ENCODE measurements at places on chromosomes 5 and 9.
A peak's percentile ranks its signal among the peaks of the same experiment; 100 is the strongest.

GRCh38 chr9:106921341-106921899, 58.5 kb downstream of the ZNF462 start:
- H3K27me3 ChIP-seq, result no peaks in the 10 kb centered on the region
- H3K27ac ChIP-seq, result peak overlapping the region; percentile 79
- H3K4me1 ChIP-seq, result peaks cover 18% of the 10 kb centered on the region
- DNase-seq, result no peak
- H3K4me3 ChIP-seq, result no peak overlapping the region

- no peak overlapping the region for H3K4me3 ChIP-seq
- DNase-seq, result no peak
- no peak overlapping the region for H3K27ac ChIP-seq
- H3K27me3 ChIP-seq, result no peaks in the 10 kb centered on the region
- no peaks in the 10 kb centered on the region for H3K36me3 ChIP-seq
Observed at GRCh38 chr9:136754626-136755301, 3.3 kb downstream of the LCN8 start.

DNA sequence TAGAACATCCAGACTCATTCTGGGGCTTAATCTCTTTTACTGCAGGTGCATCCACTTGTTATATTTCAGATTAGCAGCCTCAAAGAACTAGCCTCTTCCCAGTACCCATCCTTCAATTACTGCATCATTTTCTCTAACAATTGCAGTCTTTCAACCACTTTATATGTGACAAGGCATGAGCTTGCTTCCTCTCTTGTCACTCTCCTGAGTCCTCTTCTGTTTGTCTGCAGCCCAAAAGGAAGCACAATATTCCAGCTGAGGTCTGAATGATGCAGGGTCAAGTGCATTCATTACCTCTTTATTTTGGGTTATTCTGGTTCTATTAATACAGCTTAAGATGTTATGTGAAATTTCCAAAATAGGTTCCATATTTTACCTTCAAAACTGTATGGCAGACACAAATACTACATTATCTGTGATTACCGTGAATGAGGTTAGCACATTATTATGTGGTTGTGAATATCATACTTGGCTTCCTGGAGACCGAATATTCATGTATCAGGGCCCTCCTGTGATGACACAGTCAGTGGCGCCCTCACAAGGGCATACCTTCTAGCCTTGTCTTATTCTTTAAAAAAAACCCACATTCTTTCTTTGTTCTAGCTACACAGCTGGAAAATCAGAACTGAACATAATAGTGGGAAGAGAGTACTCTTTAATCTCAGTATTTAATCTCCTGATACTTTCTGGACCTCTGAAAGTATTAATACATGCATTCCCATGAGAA, 323.8 kb downstream of the PDE4D start:
- no peak for DNase-seq
- H3K4me1 ChIP-seq, result no peaks in the 10 kb centered on the region

GRCh38 chr5:14406554-14406849, 175.1 kb upstream of the OTULINL start:
- no peak for DNase-seq
- H3K27ac ChIP-seq, result no peak overlapping the region
- H3K4me1 ChIP-seq, result no peaks in the 10 kb centered on the region
- no peak overlapping the region for H3K4me3 ChIP-seq
- H3K27me3 ChIP-seq, result no peaks in the 10 kb centered on the region

GRCh38 chr5:153753645-153754432, 263.4 kb downstream of the GRIA1 start:
- DNase-seq, result no peak
- no peaks in the 10 kb centered on the region for H3K36me3 ChIP-seq
- no peaks in the 10 kb centered on the region for H3K4me1 ChIP-seq
- H3K27me3 ChIP-seq, result no peaks in the 10 kb centered on the region
- H3K4me3 ChIP-seq, result no peak overlapping the region
- H3K27ac ChIP-seq, result no peak overlapping the region

DNA sequence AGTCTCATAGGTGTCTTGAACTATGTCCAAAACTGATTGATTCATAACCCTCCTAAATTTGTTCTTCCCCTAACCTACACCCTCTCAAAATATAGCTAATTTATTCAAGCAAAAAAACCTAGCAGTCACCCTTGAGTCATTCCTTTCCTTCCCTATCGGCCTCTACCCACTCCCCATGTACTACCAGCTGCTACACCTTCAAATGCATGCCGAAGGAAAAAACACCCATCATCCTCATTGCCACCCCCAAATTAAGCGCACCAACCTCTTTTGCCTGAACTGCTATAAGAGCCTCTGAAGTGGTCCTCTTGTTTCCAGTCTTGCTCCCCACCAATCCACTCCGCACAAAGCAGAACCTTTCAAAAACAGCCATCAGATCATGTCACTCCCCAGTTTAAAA, 12.6 kb downstream of the LIFR start:
- no peak overlapping the region for H3K4me3 ChIP-seq
- H3K4me1 ChIP-seq, result peaks cover 11% of the 10 kb centered on the region
- H3K27ac ChIP-seq, result no peak overlapping the region
- H3K36me3 ChIP-seq, result no peaks in the 10 kb centered on the region
- H3K27me3 ChIP-seq, result no peaks in the 10 kb centered on the region

GRCh38 chr5:41870627-41871048, 413 bp upstream of the OXCT1 start:
- H3K36me3 ChIP-seq, result no peaks in the 10 kb centered on the region
- no peak overlapping the region for H3K27ac ChIP-seq
- DNase-seq, result no peak
- peak overlapping the region; percentile 51 for H3K4me3 ChIP-seq
- H3K4me1 ChIP-seq, result no peaks in the 10 kb centered on the region

GRCh38 chr9:114652776-114653555, 4.6 kb downstream of the TEX53 start:
- no peak for DNase-seq
- H3K27ac ChIP-seq, result no peak overlapping the region
- no peak overlapping the region for H3K4me3 ChIP-seq

- H3K4me1 ChIP-seq, result no peaks in the 10 kb centered on the region
- no peaks in the 10 kb centered on the region for H3K36me3 ChIP-seq
- H3K4me3 ChIP-seq, result no peak overlapping the region
- H3K27me3 ChIP-seq, result no peaks in the 10 kb centered on the region
Observed at GRCh38 chr5:157997991-157998504, 139.1 kb upstream of the CLINT1 start.

DNA sequence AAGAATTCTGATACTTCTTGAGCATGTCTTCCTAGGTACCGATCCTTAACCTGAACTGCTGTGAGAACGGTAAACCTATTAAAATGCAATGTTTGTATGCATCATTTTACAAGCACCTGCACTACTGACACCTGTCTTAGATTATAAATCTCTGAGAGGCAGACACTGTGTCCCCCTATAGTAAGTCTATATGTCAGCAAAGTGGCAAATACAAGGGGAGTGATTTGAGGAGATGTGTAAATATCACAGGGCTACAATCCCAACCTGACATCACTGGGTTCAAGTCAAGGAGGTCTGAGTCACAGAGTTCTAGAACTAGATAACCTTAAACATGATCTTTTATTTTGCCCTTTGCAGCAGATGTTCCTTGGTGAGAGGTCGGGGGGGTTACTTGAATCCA, 64.1 kb downstream of the ANKH start:
- H3K4me3 ChIP-seq, result no peak overlapping the region
- DNase-seq, result no peak
- H3K27me3 ChIP-seq, result no peaks in the 10 kb centered on the region
- H3K36me3 ChIP-seq, result no peaks in the 10 kb centered on the region
- peaks cover 3% of the 10 kb centered on the region for H3K4me1 ChIP-seq
- no peak overlapping the region for H3K27ac ChIP-seq

- H3K4me1 ChIP-seq, result no peaks in the 10 kb centered on the region
- DNase-seq, result no peak
- H3K27ac ChIP-seq, result no peak overlapping the region
- H3K36me3 ChIP-seq, result no peaks in the 10 kb centered on the region
Observed at GRCh38 chr5:102971676-102972293, 148.2 kb downstream of the GIN1 start.

DNA sequence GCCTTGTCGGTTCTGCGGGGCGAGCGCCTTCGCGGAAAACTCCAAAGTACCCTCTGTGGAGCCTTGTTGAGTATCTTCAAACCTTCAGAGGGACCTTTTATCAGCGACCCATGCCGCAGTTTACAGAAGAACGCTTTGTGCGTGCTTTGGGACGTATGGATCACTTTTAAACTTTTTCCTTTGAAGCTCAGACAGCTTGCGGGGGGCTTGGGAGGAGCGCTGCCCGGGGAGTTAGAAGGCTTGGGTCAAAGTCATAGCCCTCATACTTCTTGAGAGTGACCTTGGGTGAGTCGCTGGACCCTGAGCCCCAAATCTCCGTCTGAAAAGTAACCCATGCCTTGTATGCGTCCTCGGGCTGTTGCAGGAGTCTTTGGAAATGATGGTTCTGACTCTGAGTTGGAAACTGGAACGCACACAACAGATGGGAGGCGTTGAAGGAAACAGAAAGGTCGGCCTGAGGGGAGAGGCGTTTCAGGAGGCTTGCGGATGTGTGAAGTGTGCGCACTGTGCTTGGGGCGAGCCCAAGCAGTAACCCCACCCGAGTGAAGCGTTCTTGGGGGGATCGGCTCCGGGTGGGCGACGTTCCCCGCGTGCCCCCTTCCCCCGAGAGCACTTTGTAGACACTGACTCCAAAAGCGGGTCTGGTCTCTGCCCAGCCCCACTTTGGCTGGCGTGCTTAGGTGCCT, 661 bp upstream of the SLC25A51 start:
- DNase-seq, result no peak
- H3K27ac ChIP-seq, result peak overlapping the region; percentile 80
- H3K4me1 ChIP-seq, result peaks cover 28% of the 10 kb centered on the region
- no peaks in the 10 kb centered on the region for H3K36me3 ChIP-seq
- no peaks in the 10 kb centered on the region for H3K27me3 ChIP-seq

DNA sequence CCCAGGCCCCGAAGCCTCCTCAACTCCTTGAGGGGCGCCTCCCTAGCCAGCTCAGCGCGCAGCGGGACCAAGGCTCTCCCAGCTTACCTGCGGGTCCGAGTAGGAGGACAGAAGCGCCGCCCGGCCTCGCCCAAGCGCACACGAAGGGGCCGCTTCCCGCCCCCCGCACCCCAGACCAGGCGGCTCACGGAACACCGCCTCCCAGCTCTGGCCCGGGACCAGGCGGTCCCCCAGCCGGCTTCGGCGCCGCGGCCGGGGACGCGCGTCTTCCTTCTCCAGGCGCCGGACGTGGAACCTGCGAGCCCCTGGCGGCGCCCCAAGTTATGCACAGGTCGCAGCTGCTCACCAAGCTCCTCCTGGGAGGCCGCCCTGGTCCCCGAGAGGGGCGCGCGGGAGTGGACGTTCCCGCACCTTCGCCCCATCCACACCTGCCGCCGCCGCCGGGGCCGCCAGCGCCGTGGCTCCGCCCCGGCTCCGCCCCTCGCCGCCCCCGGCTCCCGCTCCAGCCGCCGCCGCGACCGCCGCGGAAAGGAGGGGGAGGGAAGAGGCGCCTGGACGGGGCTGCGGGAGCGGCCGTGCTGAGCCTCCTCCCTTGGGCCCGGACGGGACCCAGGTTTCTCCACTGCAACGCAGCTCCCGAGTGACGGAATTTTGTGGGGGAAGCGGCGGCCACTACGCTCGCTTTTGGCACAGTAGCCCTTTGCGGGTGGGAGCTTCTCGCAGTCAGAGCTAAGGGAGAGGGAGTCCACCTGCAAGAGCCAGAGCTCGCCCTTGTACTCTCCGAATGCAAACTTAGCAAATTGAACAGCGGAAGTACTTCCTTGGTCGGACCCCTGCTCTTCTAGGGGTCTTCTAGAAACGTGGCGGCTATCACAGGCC, 77.5 kb upstream of the IFNE start:
- no peaks in the 10 kb centered on the region for H3K36me3 ChIP-seq
- peak overlapping the region; percentile 38 for H3K4me3 ChIP-seq
- H3K27me3 ChIP-seq, result peaks cover 35% of the 10 kb centered on the region
- H3K4me1 ChIP-seq, result no peaks in the 10 kb centered on the region
- H3K27ac ChIP-seq, result no peak overlapping the region
- DNase-seq, result peak; percentile 31

DNA sequence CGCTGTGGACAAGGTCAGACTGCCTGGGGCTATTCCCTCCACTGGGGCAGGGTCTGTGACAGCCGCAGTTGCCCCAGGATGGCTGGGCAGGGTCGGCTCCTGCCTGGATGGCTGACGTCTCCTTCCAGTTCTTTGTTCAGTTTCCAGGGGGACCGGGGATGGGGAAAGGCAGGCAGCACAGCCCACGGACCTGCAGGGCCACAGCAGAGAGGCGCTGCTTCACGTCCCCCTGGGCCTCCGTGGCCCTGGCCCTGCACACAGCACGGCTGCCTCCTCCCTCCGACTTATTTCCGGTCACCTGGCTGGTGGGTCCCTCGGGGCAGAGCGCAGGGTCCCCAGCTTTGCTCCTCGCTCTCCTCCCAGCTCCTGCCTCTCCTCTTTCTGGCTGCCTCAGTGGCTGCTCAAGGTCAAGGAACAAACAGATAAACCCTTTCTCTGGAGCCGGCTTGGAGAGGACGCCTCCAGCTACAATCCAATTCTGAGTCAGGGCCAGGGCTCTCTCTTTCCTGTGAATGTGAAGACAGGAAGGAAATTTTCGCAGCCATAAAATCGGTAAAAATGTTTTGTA, 169.7 kb downstream of the C9orf50 start:
- no peak overlapping the region for H3K27ac ChIP-seq
- no peaks in the 10 kb centered on the region for H3K4me1 ChIP-seq
- no peak for DNase-seq
- no peak overlapping the region for H3K4me3 ChIP-seq

DNA sequence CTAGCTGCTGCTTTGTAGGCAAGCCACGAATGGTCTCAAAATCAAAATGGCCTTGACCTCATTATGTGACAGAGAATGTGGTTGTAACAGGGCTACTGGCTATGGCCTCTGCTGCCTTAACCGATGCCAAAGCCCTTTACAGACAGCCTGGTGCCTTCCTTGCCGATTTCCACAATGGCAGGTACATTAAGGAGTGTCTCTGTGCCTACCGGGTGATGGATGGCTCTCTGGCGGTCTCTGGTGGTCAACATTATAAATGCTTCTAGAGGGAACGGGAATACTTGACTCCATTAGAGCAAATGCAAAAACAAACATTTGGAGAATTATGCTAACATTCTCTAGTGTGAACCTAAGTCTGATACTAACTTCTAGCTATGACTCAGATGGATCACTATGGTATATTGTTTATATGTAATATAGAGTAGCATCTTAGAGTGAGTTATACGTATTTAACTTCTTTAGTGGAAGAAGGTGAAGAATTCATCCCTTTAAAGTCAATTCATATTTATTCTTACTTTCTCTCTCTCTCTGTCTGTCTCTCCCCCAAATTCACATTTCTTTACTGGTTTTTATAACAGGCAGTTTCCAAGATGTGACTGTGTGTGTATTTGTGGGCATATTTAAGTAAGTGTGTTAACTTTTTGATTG, 52.5 kb downstream of the RPS23 start:
- H3K27me3 ChIP-seq, result no peaks in the 10 kb centered on the region
- H3K36me3 ChIP-seq, result no peaks in the 10 kb centered on the region
- DNase-seq, result peak; percentile 54

DNA sequence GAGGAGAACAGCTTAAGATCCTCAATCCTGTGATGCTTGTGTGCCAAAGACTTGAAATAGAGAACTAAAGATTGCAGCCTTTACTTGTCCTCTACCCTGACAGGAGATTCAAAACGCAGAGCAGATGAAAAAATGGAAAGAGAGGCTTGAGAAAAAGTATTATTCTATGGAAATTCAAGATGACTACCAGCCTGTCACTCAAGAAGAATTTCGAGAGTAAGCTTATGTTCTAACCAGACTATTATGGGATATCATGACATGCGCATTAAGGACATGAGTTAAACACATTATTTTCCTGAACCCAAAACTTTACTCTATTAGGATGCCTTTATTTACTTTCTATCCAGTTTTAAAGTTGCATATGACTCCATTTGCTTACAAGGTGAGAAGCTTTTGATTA, 46.4 kb downstream of the PKD2L2 start:
- H3K27ac ChIP-seq, result no peak overlapping the region
- no peaks in the 10 kb centered on the region for H3K4me1 ChIP-seq
- DNase-seq, result no peak
- no peak overlapping the region for H3K4me3 ChIP-seq
- H3K27me3 ChIP-seq, result no peaks in the 10 kb centered on the region
- H3K36me3 ChIP-seq, result no peaks in the 10 kb centered on the region

All from pancreas (tissue), 10 donors.